ENCODE measurements at places on chromosomes 13 and 19.

DNA sequence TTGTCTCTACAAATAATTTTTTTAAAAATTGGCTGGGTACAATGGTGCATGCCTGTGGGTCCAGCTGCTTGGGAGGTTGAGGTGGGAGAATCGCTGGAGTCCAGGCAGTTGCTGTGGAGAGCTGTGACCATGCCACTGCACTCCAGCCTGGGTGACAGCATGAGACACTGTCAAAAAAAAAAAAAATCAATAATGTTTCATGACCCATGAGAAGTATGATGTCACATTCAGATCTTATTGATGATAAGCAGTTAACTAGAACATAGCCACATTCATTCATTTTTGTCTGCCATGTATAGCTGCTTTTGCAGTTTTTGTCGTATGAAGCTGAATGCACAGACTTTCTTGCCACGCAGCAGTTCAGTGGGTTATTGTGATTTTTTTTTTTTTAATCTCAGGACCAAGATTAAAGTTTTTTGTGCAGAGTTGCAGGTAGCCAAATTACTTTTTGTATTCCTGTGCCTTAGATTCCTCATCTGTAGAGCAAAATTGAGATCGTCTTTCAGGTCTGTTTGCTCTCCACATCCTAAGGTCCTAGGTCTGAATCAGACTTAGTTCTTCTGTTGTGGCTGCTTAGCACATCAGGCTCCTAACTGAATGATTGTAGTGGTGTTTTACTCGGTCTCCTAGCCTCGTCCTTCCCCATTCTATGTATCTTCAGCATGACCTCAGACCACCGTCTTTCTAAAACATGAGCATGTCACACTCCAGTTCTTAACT, 145.2 kb downstream of the GGACT start:
- no peak for DNase-seq

DNA sequence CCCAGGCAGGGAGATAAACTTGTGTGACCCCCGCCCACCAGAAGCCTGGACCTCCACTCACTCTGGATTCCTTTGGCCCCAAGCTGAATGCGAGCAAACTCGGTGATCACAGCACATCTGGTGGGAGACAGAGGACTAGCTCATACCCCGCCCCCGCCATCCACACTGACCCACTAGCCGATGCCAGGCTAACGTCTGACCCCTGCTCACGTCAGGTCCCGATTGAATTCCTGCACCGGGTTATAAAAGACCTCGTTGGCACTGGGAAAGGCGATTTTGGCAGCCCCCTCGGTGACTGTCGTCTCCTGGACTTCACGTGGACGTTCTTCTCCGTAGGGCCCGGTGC, 631 bp downstream of the TRMT1 start:
- no peak for DNase-seq

DNA sequence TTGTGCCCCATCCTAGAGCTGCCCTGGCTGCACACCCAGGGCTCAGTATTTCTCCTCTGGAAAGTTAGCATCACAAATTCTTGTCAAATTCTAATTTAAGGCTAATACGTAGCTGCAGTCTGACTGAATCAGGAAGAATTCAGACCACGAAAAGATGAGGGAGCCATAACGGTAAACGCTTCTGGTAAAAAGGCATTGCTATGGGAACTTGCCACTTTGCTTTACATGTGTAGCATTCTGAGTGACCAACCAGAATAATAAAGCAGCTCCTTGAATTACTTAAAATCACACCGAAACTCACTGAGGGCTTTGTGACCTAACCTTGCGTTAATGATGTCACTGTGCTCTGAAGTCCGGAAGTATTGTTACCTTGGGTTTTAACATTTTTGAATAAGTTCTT, 286.6 kb upstream of the TMTC4 start:
- no peak for DNase-seq

DNA sequence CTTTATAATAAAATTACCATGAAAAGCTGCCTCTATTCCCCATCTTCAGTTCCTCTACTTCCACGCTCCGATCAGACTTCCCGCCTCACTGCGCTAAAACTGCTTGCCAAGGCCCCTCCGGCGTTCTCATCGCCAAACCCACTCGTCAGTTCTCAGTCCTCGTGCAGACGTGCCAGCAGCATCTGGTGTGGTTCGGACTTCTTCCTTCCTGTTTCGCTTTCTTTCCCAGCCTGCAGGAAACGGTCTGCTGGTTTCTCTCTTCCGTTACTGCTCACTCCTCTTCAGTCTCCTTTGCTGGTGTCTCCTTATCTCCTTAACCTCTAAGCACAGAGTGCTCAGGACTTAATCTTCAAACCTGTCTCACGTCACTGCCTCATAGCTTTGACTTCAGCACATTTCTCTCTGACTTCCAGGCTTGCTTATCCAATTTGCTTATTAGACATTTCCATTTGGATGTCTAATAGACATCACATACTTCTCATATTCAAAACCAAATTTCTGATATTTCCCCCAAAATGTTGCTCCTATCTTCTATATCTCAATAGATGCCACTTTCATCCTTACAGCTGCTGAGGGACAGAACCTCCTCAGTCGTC, 40.3 kb downstream of the RCBTB2 start:
- DNase-seq: peak; percentile 69

DNA sequence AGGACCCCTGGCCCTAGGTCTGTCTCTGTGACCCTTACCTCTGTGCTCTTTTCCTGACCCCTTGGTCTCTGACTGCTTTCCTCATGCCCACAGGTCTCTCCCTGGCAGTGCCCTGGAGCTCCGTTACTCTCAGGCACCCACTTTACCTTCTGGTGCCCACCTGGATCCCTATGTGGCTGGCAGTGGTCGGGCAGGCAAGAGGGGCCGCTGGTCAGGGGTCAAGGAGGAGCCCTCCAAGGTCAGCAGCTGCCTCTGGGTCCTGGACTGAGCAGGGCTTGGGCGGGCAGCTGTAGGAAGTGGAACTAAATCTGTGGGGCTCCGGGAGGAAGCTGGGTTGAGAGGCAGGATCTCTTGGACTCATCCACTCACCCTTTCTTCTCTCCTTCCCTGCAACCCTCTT, 16.3 kb downstream of the PPFIA3 start:
- no peak for DNase-seq

- no peak for DNase-seq
Measured at GRCh38 chr19:46408664-46409039, 4.7 kb downstream of the CCDC8 start.

DNA sequence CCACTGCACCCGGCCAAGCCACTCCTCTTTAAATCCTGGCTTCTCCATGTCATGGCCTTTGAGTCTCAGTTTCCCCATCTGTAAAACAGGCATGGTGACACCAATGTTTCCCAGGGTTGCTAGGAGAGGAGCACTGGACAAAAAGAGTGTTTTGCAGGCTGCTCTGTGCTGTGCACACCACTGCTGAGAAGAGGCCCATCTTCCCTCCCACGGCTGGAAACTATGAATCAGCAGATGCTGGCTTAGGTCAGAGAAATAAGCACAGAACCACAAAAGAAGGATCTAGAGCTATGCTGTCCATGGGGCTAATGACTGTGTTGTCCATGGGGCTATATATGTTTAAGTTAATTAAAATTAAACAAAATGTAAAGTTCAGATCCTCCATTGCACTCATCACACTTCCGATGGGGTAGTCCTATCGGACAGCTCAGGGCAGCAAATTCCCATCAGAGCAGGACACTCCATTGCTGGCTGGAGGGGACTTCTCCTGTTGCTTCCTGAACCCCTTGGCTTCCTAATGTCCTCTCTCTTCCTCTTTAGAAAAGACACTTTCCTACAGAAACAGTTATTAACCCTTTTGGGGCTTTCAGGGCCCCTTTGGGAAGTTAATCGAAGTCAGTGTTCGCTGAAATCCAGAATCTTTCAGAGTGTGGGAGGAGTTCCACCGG, 37.1 kb downstream of the TSHZ3 start:
- no peak for DNase-seq

GRCh38 chr13:52165411-52165810, 6.0 kb upstream of the NEK3 start:
- no peak for DNase-seq

DNA sequence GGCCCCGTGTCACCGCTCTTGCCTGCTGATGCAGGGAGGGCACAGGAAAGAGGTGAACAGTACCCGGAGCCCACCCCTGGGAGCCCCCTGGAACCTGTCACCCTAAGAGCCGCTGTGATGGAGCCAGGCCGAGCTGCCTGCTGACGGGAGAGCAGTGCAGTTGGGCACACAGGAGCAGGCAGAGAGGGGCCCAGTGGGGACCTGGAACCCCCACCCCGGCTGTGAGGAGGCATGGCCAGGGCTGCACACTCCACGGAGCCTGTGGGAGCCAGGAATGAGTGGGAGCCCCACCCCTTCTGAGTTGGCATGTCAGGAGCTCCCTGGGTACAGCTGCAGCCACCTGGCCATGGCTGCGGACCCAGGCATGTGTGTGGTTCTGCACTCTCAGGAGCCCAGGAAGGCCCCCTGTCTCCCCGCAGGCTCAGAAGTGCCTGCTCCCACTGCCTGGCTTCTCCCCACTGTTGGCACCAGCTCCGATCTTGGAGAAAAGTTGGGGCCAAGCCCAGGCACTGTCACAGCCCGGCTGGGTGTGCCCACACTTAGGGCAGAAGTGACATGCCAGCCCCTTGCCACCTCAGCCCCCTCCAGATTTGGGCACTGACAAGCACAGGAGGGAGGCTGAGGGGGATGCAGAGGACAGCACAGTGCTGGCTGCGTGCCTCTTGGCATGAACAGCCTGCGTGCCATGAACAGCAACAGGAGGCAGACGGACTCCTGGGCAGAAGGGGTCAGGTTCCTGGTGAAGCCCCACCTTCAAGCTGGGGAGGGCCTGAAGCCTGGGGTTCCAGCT, 6.3 kb downstream of the CFAP97D2 start:
- DNase-seq: no peak

GRCh38 chr13:70520275-70521036, 412.2 kb upstream of the KLHL1 start:
- no peak for DNase-seq

DNA sequence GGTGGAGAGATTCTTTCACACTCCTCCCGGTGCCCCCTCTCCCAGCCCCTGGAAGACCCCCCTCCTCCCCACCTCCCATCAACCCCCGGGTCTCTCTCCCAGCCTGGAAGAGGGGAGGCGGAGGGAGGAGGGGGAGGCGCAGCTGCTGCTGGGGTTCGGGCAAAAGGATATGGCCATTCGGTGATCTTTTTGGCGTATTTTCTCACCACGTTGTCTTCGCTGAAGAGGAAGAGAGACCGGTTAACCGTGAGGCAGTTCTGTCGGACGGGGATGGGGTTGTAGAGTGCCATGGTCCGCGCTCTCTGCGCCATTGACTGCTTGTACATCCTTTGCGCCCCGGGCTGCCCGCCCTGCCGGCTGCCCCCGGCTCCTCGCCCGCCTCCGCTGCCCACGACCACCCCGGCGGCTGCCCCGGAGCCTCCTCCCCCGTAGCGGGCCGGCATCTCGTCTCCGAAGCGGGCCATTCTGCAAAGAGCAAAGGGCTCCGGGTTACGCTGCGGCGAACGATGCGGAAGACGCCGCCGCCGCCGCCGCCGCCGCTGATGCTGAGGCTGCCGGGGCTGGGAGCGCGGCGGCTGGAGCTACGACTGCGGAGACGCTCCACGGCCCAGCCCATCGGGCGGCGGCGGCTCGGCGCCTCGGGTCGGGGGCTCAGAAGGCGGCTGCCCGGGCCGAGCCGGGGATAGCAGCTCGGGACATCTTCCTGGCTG, 363 bp downstream of the CACNA1A start:
- DNase-seq: no peak

DNA sequence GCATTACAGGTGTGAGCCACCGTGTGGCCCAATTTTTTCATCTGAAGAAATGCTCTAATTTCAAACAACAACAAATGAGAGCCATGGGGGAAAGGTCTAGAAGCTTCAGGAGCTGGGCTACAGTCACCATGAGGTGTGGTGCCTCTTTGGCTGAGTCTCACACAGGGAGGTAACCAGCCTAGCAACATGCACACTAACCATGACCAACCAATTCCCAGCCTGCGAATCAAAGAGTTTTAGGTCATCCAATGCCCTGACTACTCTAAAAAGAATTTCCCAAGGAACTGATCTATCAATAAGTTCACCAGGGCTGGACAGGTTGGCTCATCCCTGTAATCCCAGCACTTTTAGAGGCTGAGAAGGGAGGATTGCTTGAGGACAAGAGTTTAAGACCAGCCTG, 29.9 kb downstream of the PBX4 start:
- DNase-seq: no peak

GRCh38 chr19:30729451-30729850, 357.3 kb downstream of the ZNF536 start:
- DNase-seq: no peak

DNA sequence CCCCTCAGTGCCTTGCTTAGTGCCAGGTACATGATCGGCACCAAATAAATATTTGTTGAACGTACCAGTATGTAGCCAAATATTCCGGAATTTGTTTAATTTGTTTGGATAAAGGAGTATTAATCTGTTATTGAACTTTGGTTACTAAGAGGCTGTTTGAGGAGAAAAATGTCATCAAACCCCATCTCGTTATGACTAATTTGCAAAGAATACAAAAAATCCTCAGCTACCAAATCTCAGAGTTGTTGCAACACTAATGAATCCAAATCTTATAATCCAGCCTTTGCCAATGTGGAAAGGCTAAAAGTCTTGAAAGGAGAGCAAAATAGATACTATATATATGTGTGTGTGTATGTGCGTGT, 79.5 kb downstream of the KLF5 start:
- DNase-seq: no peak

- no peak for DNase-seq
Measured at GRCh38 chr13:26656919-26657318, 99.4 kb downstream of the WASF3 start.

- no peak for DNase-seq
Measured at GRCh38 chr19:20151617-20152145, 15.3 kb upstream of the ZNF486 start.

GRCh38 chr13:24243302-24243701, 66.1 kb upstream of the C1QTNF9 start:
- no peak for DNase-seq

GRCh38 chr19:29255006-29255405, 42.1 kb upstream of the UQCRFS1 start:
- no peak for DNase-seq

DNA sequence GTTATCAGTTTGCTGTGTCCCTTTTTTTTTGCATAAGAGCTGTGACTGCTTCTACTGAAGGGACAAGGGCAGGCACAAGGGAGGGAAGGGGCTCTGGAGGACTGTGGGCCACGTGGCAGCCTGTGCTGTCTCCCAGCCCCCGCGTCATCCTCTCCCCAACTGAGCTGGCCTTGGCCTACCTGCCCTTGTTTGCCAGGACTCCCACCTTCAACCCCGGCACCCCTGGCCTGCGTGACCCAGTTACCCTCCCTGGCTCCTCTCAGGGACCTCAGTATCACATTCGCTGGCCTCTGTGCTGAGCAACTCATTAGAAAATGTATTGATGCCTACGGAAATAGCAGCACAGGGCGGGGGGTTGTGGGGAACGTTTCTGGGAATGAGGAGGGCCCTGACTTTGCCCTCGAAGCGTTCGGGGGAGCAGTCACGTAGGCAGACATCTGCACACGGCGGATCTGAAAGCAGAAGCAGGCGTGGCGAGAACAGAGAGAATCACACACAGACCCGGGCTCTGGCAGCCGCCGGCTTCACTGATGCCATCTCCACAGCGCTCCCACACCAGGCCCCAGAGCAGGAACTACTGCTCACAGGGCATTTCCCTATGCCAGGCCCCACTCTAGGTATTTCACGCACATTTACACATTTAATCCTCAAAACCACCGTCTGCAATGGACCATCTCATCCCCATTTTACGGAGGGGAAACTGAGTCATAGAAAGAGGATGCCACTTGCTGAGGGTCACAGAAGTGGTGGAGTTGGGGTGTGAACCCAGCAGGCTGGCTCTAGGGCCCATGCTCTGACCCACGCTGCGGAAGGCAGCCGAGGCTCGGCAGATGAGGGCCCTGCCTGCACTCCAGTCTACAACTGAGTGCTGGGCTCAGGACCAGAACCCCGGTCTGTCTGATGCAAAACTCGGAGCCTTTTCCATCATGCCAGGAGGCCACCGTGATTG, 5.7 kb upstream of the ATF5 start:
- no peak for DNase-seq

GRCh38 chr19:10138879-10139795, 19.4 kb upstream of the EIF3G start:
- DNase-seq: no peak

Measured in activated effector memory CD4-positive, alpha-beta T cell treated with Interleukin-2 at 50 U/mL for 16 hours (primary cell).